ENCODE measurements at places on chromosomes 5 and 9. TPM values are rescaled to one million over a fixed set of nuclear protein-coding genes. Genes with fewer than 3 reads are reported as not detected.

Gene RNF208
- 12.1 TPM for total RNA-seq

Gene GRM6
- not detected for total RNA-seq

Gene SECISBP2
- total RNA-seq: 47.1 TPM

Gene OLFML2A
- total RNA-seq: 10.8 TPM

Gene ELAVL2
- 11.6 TPM for total RNA-seq

Gene PELO
- total RNA-seq: 18.0 TPM

Gene LCP2
- total RNA-seq: not detected

Gene GRXCR2
- not detected for total RNA-seq

Gene FOXI1
- total RNA-seq: not detected

Gene SPINK4
- total RNA-seq: not detected

Gene PHF24
- 0.88 TPM for total RNA-seq

Gene INSL4
- 0.29 TPM for total RNA-seq

Gene NUTM2G
- total RNA-seq: not detected

Gene PRR16
- 2.1 TPM for total RNA-seq

Gene GLIPR2
- total RNA-seq: 4.6 TPM

Gene TAF11L10
- total RNA-seq: not detected

Gene NIPAL4
- total RNA-seq: 0.46 TPM

Gene CCL28
- total RNA-seq: not detected

Gene DBH
- total RNA-seq: 0.10 TPM

Gene PAPPA
- total RNA-seq: 11.0 TPM

Gene IL7R
- not detected for total RNA-seq

Gene GABRA1
- 1.8 TPM for total RNA-seq

Gene IL33
- 13.3 TPM for total RNA-seq

Gene NR6A1
- 10.0 TPM for total RNA-seq

Gene TMEM215
- total RNA-seq: 0.27 TPM

Gene MIER3
- total RNA-seq: 43.1 TPM

Gene PCDHA4
- 10.7 TPM for total RNA-seq

Gene SPAAR
- not detected for total RNA-seq

Gene C7
- 18.9 TPM for total RNA-seq

Gene FAM153A
- total RNA-seq: 0.52 TPM

Gene BARX1
- total RNA-seq: 0.71 TPM

Gene ZNF79
- 14.1 TPM for total RNA-seq

Gene UGT3A2
- 0.86 TPM for total RNA-seq

Gene TXNDC15
- 37.1 TPM for total RNA-seq

Gene MAP3K1
- 48.4 TPM for total RNA-seq

Gene RORB
- total RNA-seq: 1.7 TPM

Gene GCNT1
- 23.8 TPM for total RNA-seq

Gene ADAMTSL1
- 6.0 TPM for total RNA-seq
